ENCODE measurements at places on chromosomes 12 and 14.

DNA sequence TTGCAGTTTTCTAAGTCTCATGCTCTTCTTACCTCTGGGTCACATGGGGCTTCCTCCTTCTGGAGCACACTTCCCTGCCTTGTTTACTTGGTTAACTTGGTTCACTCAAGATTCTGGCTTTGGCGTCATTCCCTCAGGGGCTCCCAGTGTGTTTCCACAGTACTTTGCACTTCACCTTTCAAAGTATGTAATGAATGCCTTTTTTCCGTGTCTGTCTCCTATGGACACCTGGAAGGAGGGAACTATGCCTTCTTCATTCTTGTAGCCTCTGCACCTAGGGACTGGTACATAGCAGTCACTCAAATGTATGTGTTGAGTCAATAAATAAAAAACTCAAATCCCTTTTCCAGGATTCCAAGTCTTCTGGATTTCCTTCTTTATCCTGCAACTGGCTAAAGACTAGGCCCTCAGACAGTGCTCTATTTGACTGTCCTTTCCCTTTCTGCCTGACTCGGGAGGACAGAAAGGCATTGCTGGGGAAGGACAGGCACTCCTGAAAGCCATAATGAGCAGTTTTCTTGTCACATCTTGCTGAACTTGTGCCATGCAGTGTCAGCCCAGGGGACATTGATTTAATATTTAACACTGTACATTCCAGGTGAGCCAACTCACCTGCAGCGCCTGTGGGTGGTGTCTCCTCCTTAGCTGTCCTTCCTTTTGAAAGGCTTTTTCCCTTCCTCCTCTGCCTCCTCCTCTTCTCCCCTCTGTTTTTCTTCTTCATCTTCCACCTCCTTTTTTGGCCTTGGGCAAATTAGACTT is 12.8 kb downstream of the MYRFL start:
- DNase-seq, result no peak

DNA sequence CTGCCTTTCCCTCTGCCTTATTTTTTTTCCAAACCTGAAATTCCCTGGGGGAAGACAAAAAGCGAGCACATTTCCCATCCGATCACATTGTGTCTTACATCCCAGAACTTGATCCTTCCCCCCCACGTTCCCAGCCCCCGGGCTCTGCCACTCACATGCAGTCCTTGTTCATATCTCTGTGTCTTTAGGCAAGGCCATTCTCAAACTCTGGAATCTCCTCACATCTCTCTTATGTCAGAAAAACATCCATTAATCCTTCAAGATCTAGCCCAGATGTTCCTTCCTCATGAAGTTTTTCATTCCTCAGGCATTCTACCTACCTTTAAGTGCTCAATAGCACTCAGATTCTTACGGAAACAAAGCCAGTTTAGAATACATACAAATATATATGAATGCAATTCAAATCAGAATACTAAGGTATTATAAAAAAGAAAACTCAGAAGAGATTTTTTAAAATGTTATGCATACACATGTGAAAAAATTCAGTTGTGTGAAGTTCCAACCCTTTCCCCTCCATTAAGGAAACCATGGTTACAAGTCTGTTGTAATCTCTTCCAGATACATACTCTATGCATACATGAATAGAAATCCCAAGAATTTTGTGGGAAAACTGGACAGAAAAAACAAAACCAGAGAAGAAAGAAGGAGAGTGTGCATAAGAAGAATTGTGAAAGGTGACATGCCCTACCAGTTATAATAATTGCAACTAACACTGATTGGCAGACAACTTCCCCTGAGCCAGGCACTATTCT is 120.3 kb downstream of the SLC38A1 start:
- DNase-seq, result no peak

DNA sequence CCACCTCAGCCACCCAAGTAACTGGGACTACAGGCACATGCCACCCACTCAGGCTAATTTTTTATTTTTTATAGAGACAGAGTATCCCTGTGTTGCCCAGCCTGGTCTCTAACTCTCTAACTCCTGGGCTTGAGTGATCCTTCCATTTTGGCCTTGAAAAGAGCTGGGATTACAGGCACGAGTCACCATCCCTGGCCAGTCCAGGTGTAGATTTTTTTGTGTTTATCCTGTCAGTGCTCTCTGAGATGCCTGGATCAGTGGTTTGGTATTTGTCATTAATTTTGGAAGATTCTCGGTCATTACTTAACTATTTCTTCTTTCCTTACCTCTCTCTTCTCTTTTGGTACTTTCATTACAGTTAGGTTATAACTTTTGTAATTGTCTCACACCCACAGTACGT is 5.3 kb upstream of the HIF1A start:
- no peak for DNase-seq

DNA sequence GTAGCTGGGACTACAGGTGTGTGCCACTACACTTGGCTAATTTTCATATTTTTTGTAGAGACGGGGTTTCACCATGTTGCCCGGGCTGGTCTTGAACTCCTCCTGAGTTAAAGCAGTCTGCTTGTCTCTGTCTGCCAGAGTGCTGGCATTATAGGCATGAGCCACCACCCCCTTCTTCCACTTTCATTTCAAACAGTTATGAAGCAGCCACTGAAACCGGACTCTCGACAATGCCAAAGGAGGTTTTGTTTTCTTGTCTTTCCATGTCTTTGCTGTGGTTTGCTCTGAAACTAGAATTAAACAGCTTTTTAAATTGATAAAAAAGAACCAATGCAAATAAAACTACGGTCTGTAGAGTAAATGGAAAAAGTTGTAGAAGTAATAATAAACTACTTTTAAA is 30.4 kb downstream of the RAP1B start:
- DNase-seq, result no peak

- DNase-seq, result no peak
Observed at GRCh38 chr14:83133981-83134645, 1600.5 kb upstream of the SEL1L start.

GRCh38 chr14:95222151-95222631 is 64.9 kb upstream of the DICER1 start:
- DNase-seq, result no peak

DNA sequence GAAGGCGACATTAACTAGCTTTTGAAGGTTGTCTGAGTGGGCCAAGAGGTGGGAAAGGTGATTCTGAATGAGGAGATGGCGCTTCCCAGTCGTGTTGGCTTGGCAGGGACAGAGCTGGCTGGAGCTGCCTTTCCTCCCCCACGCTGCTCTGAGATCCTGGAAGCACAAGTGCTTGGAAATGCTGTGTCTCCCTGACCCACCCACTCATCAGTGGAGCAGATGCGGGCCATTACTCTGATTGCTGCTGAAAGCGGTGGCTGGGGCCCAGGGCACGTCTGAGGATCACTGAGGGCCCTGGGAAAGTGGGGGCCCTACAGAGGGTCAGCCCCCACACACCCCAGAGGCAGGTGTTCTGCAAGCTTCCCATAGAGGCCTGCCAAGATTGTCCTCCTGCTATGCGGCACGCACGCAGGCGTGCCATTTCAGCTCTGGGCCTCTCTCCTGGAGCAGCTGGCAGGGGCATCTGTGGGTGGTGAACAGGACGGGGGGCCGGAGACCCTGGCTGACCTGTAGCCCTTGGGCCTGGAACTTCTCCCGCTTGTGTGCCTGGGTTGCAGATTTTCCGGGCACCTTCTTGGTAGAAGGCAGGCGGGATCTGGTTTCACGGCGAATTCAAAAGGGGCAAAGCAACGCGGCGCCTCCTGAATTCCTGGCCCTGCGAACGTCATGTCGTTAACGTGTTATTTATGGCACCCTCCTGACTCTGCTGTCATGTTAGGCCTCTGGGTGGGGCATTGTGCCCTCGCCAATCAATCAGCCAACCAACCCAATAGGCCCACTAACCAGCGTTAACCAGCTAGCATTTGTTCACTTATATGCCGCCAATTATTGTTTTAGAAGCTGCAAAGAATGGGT is 133.8 kb upstream of the TBX3 start:
- DNase-seq, result no peak

DNA sequence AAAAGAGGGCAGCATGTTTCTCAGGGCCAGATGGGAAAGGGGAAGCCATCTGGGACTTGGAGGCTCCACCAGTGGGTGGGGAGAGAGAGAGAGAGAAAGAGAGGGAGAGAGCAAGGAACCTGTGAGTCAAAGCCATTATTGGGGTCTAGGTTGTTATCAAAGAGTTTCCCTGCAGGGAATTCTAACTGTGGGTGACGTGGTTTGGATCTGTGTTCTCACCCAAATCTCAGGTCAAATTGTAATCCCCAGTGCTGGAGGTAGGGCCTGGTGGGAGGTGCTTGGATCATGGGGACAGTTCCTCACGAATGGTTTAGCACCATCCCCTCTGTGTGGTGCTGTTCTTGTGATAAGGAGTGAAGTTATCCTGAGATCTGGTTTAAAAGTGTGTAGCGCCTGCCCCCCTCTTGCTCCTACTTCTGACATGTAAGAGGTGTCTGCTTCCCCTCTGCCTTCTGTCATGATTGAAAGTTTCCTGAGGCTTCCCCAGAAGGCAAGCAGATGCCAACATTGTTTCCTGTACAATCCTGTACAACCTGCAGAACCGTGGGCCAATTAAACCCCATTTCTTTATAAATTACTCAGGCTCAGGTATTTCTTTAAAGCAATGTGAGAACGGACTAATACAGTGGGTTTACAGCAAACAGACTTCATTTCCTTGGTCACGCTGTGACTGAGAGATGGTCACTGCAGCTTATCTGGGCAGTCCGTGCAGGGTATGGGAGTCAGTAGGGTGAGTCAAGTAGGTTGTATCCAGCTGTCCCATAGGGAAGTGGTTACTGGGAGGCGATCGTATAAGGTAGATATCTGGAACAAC is 52.4 kb downstream of the CCDC91 start:
- DNase-seq, result no peak

DNA sequence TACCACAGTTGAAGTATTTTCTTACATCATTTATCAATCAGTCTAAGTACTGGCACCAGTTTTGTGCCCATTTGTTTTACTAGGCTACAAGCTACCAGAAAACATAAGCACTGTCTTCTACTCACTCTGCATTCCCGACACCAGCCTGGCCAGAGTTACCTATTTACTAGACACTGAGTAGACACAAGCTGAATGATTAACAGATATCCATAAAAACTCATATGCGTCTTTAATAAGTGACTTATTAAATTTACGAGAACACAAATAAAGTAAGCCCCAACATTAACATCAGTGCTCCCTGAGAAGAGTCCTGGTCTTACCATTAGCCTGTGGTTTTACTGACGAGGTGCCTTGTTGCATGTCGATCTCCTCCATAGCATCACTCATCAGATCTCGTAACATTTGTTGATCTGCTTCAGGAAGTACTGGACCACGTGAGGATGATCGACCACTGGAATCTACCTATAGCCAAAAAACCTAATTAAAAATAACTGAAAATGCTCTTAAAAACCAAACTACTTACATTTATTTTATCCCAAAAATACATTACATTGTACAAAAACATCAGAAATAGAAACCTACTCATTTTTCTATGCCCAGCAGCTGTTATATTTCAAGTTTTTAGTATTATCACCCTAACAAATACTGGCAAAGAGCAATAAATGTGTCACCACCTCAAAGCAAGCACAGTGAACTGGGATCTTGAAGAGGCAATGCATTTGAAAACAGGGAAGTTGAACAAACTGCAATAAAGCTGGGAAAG is 53.3 kb downstream of the BDKRB1 start:
- no peak for DNase-seq

All from NCI-H460 (cell line).